ENCODE measurements at places on chromosomes 16 and 17. TPM values are rescaled to one million over a fixed set of nuclear protein-coding genes. Genes with fewer than 3 reads are reported as not detected.

GRCh38 chr16:81738783-81739496, 40.2 kb upstream of the PLCG2 start:
- DNase-seq = no peak

- peak; percentile 77 for DNase-seq
These were observed 23.3 kb downstream of the SLC38A7 start for GRCh38 chr16:58661199-58661830.

MEFV gene
- total RNA-seq = not detected

- DNase-seq = no peak
These were observed 485 bp upstream of the GDPD3 start for GRCh38 chr16:30113711-30114333.

TAC4 gene
- not detected for total RNA-seq
